Islet precursor cell (in vitro differentiated cells): ENCODE measurements at places on chromosomes 6 and 20.

DNA sequence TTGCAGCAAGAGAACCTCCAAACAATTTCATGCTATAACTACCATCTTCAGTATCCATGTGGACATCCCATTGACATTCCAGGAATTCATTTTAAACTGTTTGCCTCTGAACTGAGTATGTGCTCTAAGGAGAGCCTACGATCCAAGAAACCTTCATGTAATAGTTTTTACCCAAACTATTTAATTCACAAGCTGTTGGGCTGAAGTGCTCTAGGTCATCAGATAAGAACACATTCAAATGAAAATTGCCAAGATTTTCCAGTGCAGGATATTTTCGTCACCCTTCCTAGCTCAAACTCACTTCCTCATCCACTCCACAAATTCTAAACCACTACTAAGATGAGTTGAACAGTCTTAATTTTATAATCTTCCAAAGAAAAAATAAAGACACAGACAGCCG lies 12.8 kb downstream of the RSPO3 start:
- no peak for DNase-seq

DNA sequence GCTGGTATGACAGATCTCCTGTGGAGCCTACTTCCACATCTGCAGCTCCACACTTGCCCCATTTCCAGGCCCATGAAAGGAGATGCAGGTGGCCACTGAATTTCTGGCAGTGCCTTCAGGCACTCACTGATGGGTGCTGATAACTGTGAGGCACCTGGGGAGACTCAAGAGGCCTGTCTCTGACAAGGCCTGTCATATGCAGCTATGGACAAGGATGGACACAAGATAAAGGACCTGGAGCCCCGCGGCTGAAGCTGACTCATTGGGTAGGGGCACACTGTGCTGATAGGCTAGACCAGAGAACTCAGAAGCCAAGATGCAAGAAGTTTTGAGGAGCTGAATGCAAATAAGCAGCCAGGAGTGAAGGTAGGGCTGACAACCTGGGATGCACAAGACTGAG lies 81.0 kb upstream of the LRFN2 start:
- DNase-seq = peak; percentile 55

DNA sequence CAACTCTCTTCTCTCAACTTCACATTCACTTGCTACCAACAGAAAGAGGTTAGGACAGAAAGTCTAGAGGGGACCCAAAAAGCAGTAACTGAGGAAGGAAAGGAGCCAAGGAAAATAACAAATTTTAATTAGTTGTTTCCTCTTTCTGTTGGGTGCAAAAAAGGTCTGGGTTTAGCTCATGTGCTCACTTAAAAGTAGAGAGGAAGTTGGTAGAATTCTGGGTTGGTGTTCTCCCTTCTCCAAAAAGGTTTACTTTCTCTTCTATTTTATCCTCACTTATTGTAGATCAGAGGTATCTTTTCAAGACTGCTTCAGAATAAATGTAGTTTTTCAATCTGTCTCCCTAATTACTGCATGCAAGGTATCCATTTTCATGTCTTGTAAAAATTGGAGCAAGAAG lies 42.8 kb downstream of the MAP3K7 start:
- no peak for DNase-seq

- DNase-seq = no peak
Observed at GRCh38 chr6:10720265-10720959, 2.5 kb upstream of the TMEM14C start.

- DNase-seq = no peak
Observed at GRCh38 chr20:62827311-62828038, 10.6 kb downstream of the COL9A3 start.

GRCh38 chr6:119283979-119284545 lies 65.5 kb downstream of the MAN1A1 start:
- DNase-seq = no peak

- peak; percentile 57 for DNase-seq
Observed at GRCh38 chr6:72216222-72217068, 330.1 kb downstream of the RIMS1 start.

GRCh38 chr6:70274338-70274737 lies 28.5 kb downstream of the COL9A1 start:
- DNase-seq = no peak

DNA sequence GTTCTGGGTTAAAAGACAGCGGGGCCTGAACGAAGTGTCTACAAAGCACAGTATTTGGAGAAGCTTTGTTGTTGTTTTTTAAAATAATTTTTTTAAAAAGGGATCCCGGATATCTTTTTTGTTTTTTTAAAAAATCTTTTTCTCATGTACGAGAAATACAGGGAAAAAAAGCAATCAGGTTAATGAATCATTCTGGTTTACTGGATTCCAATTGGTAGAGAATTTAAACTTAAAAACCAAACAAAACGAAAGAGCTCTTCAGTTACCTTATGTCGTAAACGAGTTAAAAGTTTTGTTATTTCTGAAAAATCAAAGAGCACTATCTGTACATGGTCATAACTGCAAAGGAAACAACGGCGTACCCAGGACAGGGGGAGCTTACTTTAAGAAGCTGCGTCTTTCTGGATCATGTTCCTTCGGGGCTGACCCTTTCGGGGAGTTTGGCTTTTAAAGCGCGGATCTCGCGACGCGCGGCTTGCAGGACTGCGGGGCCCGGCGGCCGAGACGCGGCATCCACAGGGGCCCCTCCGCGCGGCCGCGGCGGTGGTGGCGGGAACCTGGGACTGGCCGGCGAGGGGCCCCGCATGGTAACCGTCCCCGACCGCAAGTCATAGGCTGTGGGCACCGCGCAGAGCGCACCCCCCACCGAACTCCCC lies 927 bp downstream of the IL20RA start:
- DNase-seq = no peak

GRCh38 chr20:34637245-34638038 lies 39.5 kb downstream of the PIGU start:
- no peak for DNase-seq

DNA sequence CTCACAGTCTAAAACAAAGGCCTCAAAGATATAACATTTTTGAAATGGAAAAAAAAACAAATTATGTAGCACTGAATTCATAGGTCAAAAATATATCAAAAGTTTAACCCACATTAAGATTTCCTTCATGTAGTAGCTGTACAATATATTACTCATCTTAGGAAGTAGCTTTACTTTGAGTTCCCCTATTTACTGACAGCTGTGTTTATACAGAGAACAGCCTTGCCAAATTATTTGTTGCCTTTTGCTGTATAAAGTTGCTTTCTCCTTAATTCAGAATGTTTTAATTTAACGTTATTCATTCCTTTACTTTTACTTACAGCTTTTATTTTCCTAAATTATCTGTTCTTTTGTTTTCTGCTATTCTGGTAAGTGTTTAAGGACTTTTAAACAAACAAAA lies 181.0 kb downstream of the COL12A1 start:
- no peak for DNase-seq
